ENCODE measurements at places on chromosomes 16 and 17.

DNA sequence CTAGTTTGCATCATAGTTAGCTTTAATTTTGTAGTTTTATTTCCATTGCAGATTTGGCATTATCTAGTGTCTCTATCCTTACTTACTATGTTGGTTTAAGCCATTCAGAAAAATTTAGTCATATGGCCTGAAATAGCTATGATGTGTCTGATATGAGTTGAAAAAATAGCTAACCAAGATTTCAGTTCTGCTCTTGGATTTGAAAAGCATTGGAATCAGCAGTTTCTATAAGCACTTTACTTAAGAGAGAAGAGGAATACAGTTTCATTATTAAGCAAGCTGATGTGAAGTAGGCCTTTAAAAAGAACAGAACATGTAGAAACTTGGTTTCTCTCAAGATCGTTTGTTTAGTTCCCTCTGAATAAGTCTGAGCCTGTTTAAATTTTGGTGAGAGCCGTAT, 25.9 kb downstream of the LPCAT2 start:
- DNase-seq: no peak

GRCh38 chr17:8041979-8042378, 3.1 kb downstream of the ALOX15B start:
- no peak for DNase-seq

DNA sequence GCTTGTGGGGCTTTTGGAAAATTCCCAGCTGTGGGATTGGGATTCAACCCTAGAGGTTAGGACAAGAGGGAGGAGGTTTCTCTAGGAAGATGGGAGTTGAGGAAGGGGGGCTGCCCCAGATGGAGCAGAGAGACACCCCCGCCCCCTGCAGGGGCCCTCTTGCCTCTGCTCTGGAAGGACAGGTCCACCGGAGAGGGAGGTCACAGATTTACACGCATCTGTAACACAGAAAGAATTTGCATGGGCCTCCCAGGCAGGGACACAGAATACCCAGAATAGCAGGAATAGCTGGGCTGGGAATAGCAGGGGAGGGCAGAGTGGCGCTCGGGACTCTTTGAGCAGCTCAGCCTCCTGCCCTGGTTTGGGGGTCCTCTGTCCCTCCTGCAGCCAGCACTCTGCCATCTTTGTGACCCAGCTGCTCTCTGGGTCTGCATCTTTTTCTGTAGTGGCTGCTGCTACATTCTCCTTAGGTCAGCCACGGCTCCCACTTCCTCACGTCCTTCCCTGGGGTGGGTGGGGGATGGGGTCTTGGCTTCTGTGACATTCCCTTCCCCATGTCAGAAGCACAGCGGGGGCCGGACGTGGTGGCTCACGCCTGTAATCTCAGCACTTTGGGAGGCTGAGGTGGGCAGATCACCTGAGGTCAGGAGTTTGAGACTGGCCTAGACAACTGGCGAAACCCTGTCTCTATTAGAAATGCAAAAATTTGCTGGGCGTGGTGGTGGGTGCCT, 33.9 kb upstream of the PLLP start:
- no peak for DNase-seq

DNA sequence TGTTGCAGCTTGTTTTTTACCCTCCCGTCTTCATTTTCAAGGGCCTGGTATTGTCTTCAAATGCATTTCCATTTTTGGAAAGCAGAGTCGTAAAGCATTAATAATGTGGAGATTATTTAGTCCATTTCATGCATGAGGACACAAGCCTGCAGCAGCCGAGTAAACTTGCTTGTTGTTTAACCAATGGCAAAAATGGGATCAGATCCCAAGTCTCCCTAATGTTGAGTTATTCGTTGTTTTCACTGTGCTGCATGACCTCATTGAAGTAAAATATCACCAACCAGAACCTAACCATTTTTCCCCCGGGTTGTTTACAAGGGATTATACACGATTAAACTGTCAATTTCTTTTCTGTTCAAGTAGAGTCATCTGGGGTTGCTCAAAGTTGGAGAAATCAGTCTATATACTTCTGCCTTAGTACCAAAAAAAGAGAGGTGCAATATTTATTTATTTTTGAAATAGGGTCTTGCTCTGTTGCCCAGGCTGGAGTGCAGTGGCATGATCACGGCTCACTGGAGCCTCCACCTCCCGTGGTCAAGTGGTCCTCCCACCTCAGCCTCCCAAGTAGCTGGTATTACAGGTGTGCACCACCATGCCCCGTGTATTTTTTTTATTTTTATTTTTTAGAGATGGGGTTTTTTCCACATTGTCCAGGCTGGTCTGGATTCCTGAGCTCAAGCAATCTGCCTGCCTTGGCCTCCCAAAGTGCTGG, 12.4 kb downstream of the AMZ2 start:
- no peak for DNase-seq

GRCh38 chr17:27762527-27763305, 37.6 kb downstream of the NOS2 start:
- no peak for DNase-seq

Data from GOT3 (cell line).